ENCODE measurements at places on chromosomes 4 and X.

DNA sequence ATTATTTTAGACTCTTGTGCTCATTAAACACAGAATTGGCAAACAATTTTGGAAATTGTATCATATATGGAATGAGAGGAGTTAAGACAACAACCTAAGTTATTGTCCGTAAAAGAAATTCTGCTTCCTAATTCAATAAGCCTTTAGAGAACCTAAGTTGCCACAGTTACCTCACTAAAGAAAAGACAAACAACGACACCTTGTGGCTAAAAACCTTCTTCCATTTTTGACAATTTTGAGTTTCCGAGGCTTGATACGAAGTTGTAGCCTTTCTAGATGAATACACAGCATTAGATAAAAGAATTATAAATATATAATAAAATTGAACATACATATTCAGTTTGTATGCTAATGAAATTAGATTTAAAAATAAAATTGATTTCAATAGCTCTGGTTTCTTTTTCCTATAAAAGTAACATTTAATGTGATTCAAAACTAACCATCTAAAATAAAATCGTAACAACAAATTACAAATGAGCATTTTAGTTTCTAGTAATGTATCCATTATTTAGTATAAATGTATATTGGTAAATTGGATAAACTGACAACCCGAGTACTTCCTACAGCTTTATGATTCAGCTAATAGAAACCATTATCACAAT lies 275.1 kb downstream of the GPM6A start:
- DNase-seq: no peak

DNA sequence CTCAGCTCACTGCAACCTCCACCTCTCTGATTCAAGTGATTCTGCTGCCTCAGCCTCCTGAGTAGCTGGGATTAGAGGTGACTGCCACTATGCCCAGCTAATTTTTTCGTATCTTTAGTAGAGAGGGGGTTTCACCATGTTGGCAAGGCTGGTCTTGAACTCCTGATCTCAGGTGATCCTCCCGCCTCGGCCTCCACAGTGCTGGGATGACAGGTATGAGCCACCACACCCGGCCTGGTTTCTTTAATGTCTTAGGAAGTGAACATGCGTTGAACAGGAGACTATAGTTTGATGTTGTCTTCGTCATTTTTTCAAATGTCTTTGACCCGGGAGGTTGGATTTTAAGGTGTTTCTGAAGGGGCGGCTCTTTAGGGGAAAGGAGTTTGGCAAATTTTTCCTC lies 91.0 kb downstream of the DHRSX start:
- DNase-seq: no peak

GRCh38 chrX:64330284-64330683 lies 65.0 kb downstream of the MTMR8 start:
- no peak for DNase-seq

GRCh38 chr4:37873386-37873785 lies 17.5 kb upstream of the TBC1D1 start:
- no peak for DNase-seq

- no peak for DNase-seq
Measured at GRCh38 chr4:41050880-41051775, 163.2 kb downstream of the APBB2 start.

DNA sequence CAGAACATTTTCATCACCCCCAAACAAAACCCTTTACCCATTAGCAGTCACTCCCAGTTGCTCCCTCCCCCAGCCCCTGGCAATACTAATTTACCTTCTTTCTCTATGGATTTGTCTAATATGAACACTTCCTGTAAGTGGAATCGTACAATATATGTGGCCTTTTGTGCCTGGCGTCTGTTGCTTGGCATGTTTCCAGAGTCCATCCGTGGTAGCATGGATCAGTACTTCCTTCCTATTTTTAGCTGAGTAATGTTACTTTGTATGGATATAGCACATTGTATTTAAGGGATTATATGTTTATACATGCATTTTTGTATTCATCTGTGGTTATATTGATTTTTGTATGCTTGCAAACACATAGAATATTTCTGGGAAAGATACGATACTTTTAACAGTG lies 48.2 kb downstream of the PPEF1 start:
- DNase-seq: no peak
